ENCODE measurements at places on chromosomes 12 and 14.

DNA sequence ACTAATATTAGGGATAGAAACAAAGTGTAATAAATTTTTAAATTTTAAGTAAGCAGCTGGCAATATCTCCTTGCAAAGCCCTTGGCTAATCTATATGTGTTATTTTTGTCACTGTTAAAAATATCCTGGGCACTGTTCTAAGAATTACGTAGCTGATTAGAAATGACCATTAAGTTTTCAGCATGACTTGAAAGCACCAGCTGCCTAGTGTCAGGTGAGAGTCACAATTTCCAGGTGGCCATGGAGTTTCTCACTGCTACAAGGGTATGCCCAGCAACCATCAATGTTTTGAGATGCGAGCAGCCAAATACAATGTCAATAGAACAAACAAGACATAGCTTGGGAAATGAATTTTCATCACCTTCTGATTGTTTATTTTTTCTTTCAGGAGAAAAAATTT lies 23.3 kb upstream of the GYS2 start:
- DNase-seq: no peak

DNA sequence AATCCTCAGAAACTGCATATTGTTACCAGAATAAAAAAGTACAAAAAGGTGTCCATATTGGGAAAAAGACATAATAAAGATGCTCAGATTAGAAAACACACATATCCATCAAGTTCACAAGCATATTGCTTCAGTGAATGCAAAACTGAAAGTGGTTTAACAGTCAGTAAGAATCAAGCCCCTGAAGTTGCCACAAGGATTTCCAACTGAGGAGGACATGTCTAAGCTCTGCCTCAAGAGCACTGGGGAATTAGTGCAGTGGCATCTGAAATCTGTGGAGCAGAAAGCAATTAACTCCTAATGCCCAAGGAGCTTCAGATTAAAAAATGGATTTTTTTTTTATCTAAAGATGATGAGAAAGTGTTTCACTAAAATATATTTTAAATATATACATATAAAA lies 113.2 kb downstream of the DENND5B start:
- no peak for DNase-seq

DNA sequence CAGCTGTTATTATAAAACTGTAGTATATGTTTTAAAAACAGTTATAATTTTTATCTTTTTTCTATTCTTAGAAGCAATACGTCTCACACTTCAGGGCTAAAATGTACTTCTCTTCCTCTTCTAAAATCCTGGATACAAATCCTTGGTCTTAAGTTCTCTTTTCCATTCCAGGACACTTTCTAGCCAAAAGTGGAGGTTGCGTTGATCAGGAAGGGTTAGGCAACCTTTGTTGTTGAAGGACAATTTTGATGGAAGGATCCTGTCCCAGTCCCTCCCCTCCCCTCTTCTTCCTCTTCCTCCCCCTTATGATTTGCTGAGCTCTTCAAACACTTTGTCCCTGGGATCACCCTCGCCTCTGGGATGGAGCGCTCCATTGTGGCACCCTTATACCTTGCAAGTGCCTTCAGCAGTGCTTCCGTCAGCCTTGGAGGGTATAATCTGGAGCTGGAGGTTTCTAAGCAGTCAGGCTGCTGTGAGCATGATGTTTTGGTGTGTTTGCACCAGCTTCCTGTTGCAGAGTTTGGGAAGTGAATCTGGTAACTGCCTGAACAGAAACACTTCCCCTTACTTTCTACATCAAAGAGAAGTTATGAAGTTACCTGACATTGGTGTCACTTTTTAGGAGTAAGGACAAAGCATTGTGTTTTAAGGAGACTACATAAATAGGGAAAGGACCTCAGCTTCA lies 87.4 kb upstream of the SLC38A2 start:
- no peak for DNase-seq

DNA sequence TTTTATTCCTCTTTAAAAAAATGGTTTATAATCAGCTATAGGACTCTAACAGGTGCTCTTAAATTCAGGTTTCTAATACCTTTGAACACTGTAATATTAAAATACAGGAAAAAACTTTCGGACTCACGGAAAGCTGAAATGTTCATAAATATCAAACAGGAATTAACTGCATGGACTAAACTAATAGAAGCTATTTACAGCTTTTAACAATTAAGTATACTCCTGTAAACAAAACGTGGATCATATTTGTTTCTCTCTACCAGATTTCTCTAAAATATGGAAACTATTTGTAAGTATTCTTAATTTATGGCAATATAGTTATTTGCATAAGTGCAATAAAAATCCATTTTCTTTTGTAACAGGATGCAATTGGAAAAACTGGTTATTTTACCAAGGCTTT lies 108.9 kb upstream of the RESF1 start:
- DNase-seq: no peak

DNA sequence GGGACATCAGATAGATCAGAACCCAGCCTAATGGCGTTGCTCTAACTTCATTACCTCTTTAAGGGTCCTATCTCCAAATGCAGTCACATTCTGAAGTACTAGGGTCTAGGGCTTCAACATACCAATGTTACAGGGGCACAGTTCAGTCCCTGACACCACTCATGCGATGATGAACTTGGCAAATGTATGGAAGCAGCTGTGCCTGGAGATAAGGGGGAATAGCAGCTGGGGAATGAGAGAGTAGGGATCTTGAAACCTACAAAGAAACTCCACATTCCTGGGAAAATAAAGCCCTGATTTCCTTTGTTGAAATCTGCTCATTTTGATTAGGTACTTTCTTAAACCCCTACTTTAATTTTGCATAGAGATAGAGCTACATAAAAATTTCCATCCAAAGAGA lies 20.5 kb upstream of the TMCC3 start:
- no peak for DNase-seq
